ENCODE measurements at places on chromosomes 2 and 18.

GRCh38 chr2:140308706-140309105 is 1528.5 kb upstream of the NXPH2 start:
- DNase-seq, result no peak

- no peak for DNase-seq
Observed at GRCh38 chr2:22078701-22079100, 954.9 kb downstream of the TDRD15 start.

GRCh38 chr2:62142054-62142453 is 53.9 kb upstream of the B3GNT2 start:
- DNase-seq, result no peak

DNA sequence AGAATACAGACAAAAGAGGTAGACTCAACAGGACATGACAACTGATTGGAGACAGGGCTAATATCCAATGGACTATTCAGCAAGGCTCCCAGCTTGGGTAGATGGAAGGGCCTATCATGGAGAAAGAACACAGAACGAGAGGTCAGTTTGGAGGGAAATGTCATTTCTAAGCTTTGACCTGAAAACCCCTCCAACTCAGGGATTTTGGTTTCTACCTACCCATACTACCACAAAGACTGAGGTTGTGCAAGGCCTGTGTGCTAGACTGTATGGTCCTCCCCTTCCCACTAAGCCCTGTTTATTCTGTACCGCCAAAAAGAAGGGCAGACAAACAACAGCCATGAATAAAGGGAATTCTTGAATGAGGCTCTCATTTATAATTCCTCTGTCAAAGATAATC is 288.9 kb downstream of the ZNF385B start:
- DNase-seq, result no peak

GRCh38 chr2:67848551-67849285 is 214.1 kb downstream of the C1D start:
- no peak for DNase-seq

- DNase-seq, result peak; percentile 30
Observed at GRCh38 chr2:105143467-105144151, 97.9 kb upstream of the GPR45 start.

Data from left ventricle myocardium superior (tissue), 1 donor.